ENCODE measurements at places on chromosomes 7 and 10.

DNA sequence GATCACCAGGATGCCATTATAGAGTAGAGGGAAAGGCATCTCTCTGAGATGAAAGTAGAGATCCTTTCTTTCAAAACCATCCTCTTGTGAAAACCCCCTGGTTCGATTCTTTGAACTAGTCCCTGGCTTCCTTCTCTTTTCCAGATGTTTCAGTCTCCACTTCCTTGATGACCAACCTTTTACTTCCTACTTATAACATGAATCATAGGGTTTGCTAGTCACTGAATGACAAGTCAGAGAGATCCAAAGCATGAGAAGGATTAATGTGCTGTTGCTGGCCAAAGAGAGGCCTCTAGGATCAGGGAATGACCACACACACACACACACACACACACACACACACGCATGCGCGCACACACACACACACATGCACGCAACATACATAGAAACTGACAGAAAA, 161.1 kb upstream of the FRMD4A start:
- no peak for DNase-seq

DNA sequence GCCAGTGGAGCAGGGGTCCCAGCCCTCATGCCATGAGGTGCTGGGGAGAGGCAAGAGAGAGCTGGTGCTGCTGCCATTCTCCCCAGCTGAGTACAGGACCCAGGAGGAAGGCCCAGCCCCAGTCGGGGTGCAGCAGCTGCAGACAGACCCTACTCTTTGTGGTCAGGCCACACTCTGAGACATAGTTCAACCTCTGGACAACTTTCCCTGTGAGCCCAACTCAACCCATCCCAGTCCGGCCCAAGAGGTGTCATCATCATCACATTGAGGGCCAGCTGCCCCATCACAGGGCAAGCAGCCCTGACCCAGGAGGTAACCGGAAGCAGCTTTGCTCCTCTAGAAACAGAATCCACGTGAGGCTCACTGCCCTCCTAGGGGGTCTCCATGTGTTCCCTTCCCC, 133.8 kb upstream of the KCNMA1 start:
- DNase-seq: no peak

DNA sequence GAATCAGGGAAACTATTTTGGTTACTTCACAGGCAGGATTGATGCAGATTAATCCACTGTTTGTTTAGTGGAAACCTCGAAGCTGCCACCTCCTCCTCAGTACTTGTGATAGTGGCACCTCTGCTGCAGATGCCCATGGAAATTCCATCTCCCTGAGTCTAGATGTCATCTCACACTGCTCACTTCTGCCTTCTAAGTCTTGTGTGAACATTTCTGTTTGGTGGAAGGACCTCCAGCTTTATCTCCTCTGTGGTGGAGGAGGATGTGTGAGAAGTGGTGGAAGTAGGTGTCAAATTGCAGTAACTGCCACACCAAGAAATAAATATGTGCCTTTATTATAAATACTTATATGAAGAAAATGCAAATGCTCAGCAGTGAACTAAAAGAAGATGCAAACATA, 25.8 kb upstream of the GPR141 start:
- DNase-seq: no peak

- DNase-seq: no peak
These were observed 275.4 kb downstream of the WDR37 start for GRCh38 chr10:1331560-1331959.

DNA sequence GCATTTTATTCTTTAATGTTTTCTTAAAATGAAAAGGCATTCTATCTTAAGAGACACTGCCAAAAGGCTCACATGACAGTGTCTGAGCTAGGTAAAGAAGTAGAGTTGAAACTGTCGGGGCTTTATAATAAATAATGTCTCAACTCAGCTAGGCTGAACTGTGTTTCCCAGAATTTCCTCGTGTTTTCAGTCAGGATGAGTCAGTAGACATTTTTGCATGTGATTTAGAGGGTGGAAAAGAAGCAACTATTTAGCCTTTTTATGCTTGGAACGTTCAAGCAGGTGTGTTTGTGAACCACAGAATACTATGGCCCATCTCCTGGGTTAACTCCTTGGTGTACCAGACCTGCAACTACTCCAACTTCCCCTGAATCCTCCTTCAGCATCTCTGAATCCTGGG, 23.4 kb upstream of the LIPA start:
- DNase-seq: peak; percentile 62

- DNase-seq: peak; percentile 54
These were observed 121.3 kb downstream of the MYL10 start for GRCh38 chr7:101507791-101508252.

DNA sequence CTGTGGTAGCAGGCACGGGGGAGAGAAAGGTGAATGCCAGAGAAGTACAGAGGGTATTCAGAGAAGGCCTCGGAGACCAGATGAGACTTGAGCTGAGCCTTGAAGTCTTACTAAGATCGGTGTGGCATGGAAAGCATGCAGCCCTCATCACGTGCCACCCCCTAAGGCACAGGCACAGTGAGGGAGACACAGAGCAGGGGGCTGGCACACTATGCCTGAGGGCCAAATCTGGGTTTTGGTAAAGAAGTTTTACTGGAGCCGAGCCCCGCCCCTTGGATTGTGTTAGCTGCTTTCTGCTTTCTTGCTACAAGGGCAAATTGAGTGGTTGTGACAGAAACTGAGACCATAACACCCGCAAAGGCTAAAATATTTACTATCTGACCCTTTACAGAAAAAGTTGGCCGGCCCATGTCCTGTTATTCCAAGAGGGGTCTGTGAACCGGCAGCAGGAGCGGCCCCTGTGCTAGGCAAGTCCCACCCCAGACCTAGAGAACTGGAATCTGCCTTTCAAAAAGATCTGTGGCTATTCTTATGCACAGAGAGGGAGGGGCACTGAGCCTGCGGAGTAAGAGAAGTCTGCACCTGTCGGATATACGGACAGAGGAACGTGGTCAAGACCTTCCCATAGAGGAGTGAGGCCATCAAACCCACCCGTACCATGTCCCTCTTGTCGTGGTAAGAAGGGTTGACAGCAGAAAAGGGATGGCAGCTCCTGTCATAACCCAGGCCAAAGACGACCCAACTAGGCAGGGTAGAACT, 109.3 kb upstream of the RHEB start:
- DNase-seq: no peak

All from fibroblast of skin of back (primary cell).